ENCODE measurements at places on chromosomes 6 and 20. TPM values are rescaled to one million over a fixed set of nuclear protein-coding genes. Genes with fewer than 3 reads are reported as not detected.

Gene OSBPL2
- total RNA-seq = 16.5 TPM

Gene TRIM10
- total RNA-seq = not detected

Gene ELOVL4
- total RNA-seq = 1.6 TPM

Gene HSD17B8
- total RNA-seq = 11.5 TPM

Gene CDH4
- 6.7 TPM for total RNA-seq

Gene SIRPD
- total RNA-seq = not detected

Gene CYP39A1
- not detected for total RNA-seq

Gene KHDC1L
- total RNA-seq = not detected

Gene PRR18
- total RNA-seq = 0.06 TPM

Gene VPS52
- total RNA-seq = 17.1 TPM

Gene ANGPT4
- 0.03 TPM for total RNA-seq

Gene HLA-A
- total RNA-seq = 140 TPM

Gene PRKN
- not detected for total RNA-seq

Gene DIDO1
- 25.0 TPM for total RNA-seq

Gene RIN2
- total RNA-seq = 22.7 TPM

Gene SSR1
- total RNA-seq = 70.1 TPM

Gene WFDC13
- total RNA-seq = not detected

Gene TNFRSF6B
- 0.93 TPM for total RNA-seq

Gene FARS2
- 10.2 TPM for total RNA-seq

Gene SOD2
- total RNA-seq = 164 TPM

Gene EGFL8
- total RNA-seq = 0.82 TPM

Gene AHI1
- 10.2 TPM for total RNA-seq

Gene GMPR
- 6.0 TPM for total RNA-seq

Gene SMLR1
- not detected for total RNA-seq

Gene RWDD1
- total RNA-seq = 34.7 TPM

Gene MCCD1
- not detected for total RNA-seq

Gene WFDC10B
- not detected for total RNA-seq

Gene GRM1
- not detected for total RNA-seq

Gene NCR2
- not detected for total RNA-seq

Gene ESF1
- total RNA-seq = 25.6 TPM

Gene ITCH
- total RNA-seq = 28.8 TPM

Gene VNN1
- 0.15 TPM for total RNA-seq

Gene NKAIN4
- total RNA-seq = 8.3 TPM

Gene SMIM8
- 3.6 TPM for total RNA-seq

Gene SAMD5
- 0.62 TPM for total RNA-seq

Gene WASF1
- total RNA-seq = 10.0 TPM

Gene RAD21L1
- not detected for total RNA-seq

Gene CCN6
- not detected for total RNA-seq

Gene PCMTD2
- 11.2 TPM for total RNA-seq

Gene SERAC1
- 2.4 TPM for total RNA-seq

Gene RIMS1
- not detected for total RNA-seq

Measured in A549 treated with Mapracorat at 1 μM for 4 hours (cell line).